ENCODE measurements at places on chromosomes 7 and 10.

DNA sequence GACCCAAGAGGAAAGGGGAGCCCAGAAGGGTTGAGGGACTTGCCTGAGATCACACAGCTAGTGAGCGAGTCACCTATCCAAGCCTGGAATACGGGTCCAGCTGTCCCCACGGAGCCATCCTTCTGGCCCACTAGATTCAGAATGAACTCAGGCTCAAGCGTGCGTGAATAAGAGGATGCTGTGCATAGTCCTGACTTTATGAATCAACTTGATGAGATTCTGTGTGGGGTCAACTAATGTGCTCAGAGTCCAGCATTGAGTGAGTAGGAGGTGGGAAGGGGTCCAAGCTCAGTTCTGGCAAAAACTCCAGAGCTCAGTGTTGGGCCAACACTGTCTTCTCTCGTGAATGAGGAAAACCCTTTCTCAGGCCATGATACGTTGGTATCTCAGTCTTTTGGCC is 41.4 kb downstream of the CAMK1D start:
- no peak for DNase-seq

DNA sequence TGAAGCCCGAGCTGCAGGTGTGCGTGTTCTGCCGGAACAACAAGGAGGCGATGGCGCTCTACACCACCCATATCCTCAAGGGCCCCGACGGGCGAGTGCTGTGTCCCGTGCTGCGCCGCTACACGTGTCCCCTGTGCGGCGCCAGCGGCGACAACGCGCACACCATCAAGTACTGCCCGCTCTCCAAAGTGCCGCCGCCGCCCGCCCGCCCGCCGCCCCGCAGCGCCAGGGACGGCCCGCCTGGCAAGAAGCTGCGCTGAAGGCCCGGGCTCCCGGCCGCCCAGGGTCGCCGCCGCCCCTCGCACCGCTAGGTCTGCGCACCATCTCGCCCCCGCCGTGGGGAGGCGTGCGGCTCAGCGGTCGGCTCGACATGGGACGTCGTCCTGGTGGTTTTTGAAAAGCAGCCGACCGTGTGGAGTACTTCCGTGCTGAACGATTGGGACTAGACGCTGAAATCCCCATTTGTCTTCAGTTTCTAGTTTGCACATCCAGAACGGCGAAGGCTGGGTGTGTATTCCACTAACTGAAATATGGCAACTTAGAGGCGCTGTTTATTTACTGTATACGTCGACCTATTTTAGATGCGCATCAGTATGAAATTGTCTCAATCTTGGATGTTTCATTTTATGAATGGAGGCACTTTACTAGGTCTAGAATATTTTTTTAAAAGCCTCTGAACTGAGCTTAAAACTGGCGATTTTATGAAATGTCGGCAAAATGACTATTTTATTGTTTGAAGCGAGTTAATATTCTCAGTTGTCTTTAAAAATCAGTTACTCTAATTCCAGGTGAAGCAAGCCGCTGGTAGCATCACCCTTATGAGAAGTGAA is 1.1 kb downstream of the NANOS1 start:
- DNase-seq, result peak; percentile 27

GRCh38 chr7:93414574-93414973 is 159.9 kb downstream of the CALCR start:
- no peak for DNase-seq

DNA sequence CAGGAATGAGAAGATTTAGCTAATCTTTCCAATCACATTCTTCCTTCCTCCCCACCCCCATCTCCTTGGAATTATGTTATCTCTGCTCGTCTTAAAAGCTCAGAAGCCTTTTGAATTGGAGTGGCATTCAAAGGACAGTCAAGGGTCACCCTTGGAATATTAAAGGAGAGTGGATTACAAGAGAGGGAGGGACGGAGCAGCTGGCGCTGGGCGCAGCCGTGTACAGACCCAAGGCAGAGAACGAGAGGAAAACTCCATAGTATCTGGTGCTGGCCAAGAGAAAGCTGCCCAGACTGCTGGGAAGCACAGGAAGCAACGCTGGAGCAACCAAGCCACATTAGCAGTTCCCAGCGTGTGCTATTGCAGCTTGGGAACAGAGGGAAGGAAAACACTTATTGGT is 95.7 kb downstream of the POU6F2 start:
- no peak for DNase-seq

DNA sequence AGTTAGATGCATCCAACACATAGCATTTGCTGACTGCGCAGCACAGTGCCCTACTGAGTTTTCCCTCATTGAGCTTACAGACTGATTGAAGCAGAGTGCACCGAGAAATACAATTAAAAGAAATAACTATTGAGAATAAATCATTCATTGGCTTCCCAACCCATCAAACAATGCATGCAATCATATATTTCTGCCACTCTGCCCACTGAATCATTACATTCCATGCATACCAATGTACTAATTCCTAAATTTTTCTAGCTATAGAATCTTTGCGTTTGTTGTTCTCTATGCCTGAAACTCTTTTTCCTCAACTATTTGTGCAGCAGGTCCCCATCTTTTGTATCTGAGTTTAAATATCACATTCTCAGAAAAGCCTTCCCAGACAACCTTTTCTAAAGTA is 783.8 kb downstream of the SORCS1 start:
- no peak for DNase-seq

DNA sequence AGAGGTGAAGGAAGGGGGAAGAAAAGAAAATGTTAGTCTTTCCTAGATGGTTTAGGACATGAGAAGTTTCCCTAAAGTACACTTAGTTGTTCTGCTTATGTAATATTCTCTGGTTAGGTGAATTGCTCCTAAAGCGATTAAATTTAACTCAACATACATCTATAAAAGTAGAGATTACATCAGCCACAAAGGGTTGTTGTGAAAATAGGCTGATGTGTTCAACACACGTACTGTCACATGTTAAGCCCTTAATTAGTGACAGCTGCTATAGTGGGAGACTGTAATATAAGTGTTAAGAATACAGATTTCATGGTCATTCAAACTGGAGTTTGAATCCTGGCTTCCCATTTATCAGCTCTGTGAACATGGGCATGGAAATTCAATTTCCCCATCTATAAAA is 12.8 kb downstream of the HECTD2 start:
- DNase-seq, result no peak

- no peak for DNase-seq
Measured at GRCh38 chr10:62270020-62270419, 1.4 kb upstream of the RTKN2 start.

- DNase-seq, result no peak
Measured at GRCh38 chr7:135121868-135122267, 26.0 kb upstream of the TMEM140 start.

GRCh38 chr10:102433619-102434046 is 1.3 kb upstream of the CUEDC2 start:
- DNase-seq, result no peak

DNA sequence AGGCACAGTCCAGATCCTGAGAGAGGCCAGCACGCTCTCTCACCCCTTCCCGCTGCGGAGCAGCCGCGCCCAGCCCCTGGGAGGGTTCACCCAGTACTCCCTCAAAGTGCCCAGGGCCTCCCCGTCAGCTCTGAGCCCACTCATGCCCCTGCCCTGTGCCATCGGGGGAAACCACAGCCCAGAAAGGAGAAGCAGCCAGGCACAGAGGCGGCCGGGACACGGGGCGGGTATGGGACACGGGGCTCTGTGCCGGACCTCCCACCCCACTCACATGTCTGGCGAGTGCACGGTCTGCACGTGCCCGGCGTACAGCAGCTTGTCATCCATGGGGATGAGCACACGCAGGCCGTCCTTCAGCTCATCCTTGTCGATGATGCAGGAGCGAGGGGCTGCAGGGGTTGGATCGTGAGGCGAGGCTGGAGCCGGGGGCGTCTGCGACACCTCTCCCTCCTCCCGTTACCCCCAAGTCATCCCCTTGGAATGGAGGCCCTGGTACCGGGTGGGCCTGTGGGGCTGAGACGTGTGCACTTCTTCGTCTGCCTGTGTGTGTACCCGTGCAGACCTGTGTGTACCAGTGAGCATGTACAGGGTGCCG is 38.2 kb downstream of the SLC29A4 start:
- DNase-seq, result no peak

GRCh38 chr7:67813621-67814292 is 817.1 kb downstream of the TYW1 start:
- DNase-seq, result no peak

DNA sequence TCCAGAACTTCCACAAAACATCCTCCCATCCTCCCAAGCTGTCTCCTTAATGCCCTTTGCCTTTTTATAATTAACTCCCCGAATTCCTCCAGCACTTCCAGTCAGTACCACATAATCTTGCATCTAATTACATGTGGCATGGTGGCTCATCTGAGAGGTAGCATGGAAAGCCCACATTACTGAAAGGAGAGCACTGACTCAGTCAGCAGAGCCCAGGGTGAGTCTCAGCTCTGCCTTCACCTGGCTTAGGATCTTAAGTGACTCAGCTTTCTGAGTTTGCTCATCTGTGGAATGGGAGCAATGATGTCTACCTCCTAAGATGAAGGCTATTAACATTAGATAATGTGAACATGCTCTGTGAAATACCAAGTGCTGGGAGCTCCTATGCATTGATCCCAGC is 433.9 kb downstream of the SORCS3 start:
- no peak for DNase-seq

- no peak for DNase-seq
Measured at GRCh38 chr7:118793582-118793981, 569.1 kb downstream of the ANKRD7 start.

DNA sequence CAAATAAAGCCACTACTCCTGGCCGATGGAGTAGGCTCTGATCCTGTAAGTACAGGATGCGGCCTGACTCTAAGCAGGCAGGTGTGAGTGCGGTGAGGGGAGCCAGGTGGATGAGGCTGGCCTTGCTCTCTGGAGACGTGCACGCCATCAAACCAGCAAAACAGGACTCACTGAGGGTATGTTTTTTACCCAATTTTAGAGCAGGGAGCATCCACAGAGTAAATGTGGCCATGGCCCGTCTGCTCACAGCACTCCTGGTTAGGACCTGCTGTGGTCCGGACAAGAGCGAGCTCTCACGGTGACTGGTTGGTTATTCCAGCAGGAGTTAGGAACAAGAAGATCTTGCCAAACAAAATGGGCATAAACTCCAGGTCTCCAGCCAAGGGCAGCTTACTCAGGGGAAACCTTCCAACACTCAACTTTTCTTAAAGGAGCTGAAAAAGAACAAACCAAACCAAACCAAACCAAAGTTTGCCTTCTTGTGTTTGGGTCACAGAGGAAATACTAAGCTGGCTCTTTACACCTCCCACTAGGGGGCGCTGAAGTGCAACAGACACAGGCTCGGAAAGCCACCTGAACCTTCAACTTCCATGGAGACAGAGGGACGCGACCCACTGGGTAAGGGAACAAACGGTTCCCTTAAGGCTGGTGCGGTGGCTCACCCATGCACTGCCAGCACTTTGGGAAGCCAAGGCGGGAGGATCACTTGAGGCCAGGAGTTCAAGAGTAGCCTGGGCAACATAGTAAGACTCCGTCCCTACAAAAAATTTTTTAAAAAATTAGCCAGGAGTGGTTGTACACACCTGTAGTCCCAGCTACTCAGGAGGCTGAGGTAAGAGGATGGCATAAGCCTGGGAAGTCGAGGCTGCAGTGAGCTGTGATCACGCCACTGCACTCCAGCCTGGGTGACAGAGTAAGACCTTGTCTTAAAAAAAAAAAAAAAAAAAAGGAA is 122.4 kb downstream of the CLEC2L start:
- peak; percentile 93 for DNase-seq

DNA sequence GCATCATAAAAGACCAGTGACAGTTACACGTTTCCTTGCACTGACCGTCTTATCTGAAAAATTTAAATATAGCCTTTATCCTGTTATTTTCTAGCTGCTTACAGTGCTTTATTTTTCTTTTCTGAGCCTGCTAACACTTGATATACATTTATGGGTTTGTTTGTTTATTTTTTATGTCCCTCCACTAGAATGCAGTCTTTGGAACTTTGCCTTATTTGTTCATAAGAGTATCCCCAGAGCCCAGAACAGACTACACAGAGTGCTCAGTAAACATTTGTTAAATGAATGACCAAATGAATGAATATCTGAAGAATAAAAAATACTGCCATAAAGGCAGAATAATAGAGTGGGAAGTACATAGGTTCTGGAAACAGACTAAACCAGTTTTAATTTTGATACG is 202.3 kb upstream of the LRRN3 start:
- DNase-seq, result no peak

- no peak for DNase-seq
Measured at GRCh38 chr7:33973231-33974015, 68.1 kb downstream of the BMPER start.

GRCh38 chr10:78524941-78525340 is 491.3 kb downstream of the RPS24 start:
- no peak for DNase-seq

DNA sequence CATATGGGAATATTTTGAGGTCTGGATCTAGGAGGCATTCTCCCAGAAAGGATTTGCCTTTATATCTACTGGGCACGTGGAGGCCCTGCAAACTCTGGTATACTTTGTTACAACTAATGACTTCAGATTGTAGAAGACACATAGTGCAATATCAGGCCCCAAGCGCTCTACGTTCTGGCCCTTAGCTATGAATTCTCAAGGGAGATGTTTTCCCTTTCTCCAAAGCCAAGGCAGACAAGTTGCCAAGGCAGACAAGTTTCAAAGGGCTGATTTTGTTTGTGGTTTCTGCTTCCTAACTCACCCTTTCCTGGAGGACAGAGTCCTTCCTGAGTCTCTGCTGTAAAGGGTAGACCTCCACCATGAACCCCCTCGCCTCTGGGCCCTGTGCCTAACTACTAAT is 99.4 kb upstream of the CTTNBP2 start:
- no peak for DNase-seq

GRCh38 chr7:101620991-101621390 is 8.1 kb downstream of the MYL10 start:
- DNase-seq, result no peak

DNA sequence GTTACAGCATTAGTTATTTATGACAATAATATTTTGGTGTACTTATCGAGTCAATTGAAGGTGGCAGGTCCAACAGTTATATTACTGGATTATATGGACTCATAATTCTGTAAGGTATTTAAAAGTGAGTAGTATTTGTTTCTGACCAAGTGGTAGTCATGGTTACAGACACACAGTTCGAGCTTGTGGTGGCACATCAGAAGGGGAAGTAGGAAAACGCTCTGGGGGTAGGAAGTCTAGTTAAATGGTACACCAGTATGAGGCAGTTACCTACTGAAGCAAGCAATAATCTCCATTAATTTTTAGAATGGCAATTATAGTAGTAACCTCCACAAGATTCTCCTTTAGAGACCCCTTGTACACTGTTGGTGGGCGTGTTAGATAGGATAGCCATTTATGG is 541.2 kb downstream of the ETV1 start:
- DNase-seq, result no peak

- no peak for DNase-seq
Measured at GRCh38 chr10:128519581-128519980, 393.4 kb upstream of the MKI67 start.

- no peak for DNase-seq
Measured at GRCh38 chr10:90969121-90969534, 48.2 kb upstream of the ANKRD1 start.

DNA sequence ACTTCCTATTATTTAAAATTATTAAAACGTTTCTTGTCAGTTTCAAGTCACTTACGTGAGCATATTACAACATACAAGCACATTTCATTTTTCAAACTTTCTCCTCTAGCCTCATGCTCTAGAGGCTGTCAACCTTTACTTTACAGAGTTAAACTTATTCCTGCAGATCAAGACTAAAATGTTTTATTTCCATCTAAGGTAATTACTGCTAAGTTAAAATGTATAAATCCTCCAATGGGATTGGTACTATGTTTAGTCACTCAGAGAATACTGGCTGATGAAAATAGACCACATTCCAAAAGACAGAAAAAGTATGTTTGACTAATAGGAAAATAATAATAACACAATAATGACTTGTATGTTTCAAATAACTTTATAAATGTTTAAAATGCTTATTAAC is 8.4 kb upstream of the TRDMT1 start:
- DNase-seq, result no peak
